Activated CD4-positive, alpha-beta memory T cell treated with anti-CD3 and anti-CD28 coated beads for 36 hours (primary cell): ENCODE measurements at places on chromosomes 16 and 17. TPM values are rescaled to one million over a fixed set of nuclear protein-coding genes. Genes with fewer than 3 reads are reported as not detected.

GRCh38 chr16:75527825-75528299 is 8.0 kb downstream of the CHST5 start:
- no peak for DNase-seq

DNA sequence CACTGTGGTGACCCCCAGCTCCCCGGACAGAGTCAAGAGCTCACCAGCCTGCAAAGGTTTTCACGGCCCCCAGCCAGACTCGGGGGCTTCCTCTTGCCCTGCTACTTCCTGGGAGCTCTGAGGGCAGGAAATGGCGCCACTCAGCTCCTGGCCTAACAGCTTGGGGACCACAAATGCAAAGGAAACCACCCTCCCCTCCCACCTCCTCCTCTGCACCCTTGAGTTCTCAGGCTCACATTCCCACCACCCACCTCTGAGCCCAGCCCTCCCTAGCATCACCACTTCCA is 375 bp upstream of the SPN start:
- peak; percentile 72 for DNase-seq

DNA sequence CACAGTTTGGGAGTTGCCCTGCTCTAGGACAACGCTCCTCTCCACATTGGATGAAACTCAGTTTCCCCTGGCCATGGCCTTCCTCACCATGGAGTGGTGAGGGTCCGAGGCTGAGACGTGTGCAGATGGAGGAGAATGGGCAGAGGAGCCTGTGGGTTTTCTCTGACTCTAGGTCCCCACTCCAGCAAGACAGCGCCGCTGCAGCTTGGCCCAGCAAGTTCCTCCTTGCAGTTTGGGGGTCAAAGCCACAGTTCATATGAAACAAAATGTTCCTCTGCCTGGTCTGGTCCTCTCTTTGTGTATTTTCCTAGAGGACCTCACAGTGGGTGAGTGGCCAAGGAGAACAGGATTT is 2.3 kb downstream of the C16orf54 start:
- no peak for DNase-seq

GRCh38 chr16:31083556-31083955 is 5.2 kb downstream of the PRSS53 start:
- DNase-seq = no peak

GRCh38 chr17:10207153-10207552 is 8.7 kb upstream of the GAS7 start:
- DNase-seq = no peak

- DNase-seq = no peak
These were observed 130.5 kb downstream of the OR1D5 start for GRCh38 chr17:2932946-2933345.

The C16orf74 gene
- not detected for total RNA-seq

The SPNS2 gene
- total RNA-seq = 0.24 TPM

The MFSD6L gene
- not detected for total RNA-seq

The C17orf107 gene
- total RNA-seq = 2.3 TPM
